ENCODE measurements at places on chromosomes 1 and 21. TPM values are rescaled to one million over a fixed set of nuclear protein-coding genes. Genes with fewer than 3 reads are reported as not detected.

GRCh38 chr1:29687601-29688244 lies 451.4 kb downstream of the PTPRU start:
- no peaks in the 10 kb centered on the region for H3K27me3 ChIP-seq
- no peak for DNase-seq
- no peaks in the 10 kb centered on the region for H3K36me3 ChIP-seq
- no peak overlapping the region for H3K4me3 ChIP-seq
- peaks cover 22% of the 10 kb centered on the region for H3K4me1 ChIP-seq
- H3K27ac ChIP-seq: no peak overlapping the region

DNA sequence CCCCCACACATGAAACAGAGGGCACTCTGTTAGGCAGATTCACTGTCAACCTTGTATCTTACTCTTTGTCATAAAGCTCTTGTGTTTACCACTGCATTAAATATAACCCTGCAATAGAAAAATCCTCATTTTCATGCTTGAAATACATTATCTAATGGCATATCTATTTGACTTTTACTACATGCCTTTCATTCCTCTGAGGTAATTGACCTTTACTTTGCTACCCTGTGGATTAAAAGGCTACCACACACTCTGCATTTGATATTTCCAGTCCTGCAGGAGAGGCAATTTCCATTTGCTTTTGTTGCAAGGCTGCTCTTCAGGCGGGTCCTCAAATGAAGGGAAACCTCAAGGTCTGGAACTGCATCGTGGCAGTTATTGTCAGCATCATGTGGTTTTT lies 238.0 kb downstream of the NTNG1 start:
- H3K4me1 ChIP-seq: no peaks in the 10 kb centered on the region
- H3K36me3 ChIP-seq: no peaks in the 10 kb centered on the region
- H3K27ac ChIP-seq: no peak overlapping the region

DNA sequence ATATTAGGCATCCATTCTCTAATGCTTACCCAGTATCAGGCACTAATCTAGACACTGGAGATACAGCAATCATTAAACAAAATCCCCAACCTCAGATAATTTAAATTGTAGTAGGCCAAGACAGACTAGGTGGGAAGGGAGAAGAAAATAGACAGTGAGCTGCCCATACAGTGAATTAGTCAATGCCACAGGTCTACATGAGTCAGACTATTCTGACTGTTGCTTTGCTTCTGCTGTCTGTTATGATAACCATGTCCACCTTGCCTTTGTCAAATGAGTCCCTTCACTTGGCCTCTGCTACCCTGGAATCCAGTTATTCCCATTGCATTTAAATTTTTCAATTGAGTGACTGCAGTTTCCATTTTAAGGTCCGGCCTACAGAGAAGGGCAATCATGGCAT lies 59.5 kb downstream of the PIK3R3 start:
- H3K4me1 ChIP-seq: no peaks in the 10 kb centered on the region
- H3K36me3 ChIP-seq: peaks cover 24% of the 10 kb centered on the region
- H3K4me3 ChIP-seq: no peak overlapping the region
- no peaks in the 10 kb centered on the region for H3K27me3 ChIP-seq

- no peak overlapping the region for H3K27ac ChIP-seq
- H3K4me1 ChIP-seq: peaks cover 9% of the 10 kb centered on the region
- H3K4me3 ChIP-seq: no peak overlapping the region
- H3K27me3 ChIP-seq: no peaks in the 10 kb centered on the region
Observed at GRCh38 chr1:230773396-230774033, 26.3 kb downstream of the CAPN9 start.

DNA sequence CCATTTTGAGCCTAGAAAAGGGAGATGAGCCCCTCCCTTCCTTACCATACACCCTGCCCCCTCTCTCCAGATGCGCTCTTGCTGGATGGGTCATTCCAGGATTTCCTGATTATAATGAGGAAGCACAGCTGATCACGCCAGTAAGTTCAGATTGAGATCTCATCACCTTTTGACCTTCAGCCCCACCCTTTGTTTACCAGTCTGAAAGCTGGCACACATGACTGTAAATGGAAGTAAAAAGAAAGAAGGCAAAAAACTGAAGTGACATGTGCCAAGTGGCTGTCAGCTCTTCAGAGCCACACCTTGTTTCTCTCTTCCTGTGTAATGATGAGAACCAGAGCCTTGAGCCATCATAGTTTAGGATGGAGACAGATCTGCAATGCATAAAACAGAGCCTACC lies 27.9 kb downstream of the S1PR1 start:
- DNase-seq: no peak
- H3K36me3 ChIP-seq: no peaks in the 10 kb centered on the region
- no peak overlapping the region for H3K27ac ChIP-seq
- H3K4me1 ChIP-seq: no peaks in the 10 kb centered on the region
- no peaks in the 10 kb centered on the region for H3K27me3 ChIP-seq
- no peak overlapping the region for H3K4me3 ChIP-seq

DNA sequence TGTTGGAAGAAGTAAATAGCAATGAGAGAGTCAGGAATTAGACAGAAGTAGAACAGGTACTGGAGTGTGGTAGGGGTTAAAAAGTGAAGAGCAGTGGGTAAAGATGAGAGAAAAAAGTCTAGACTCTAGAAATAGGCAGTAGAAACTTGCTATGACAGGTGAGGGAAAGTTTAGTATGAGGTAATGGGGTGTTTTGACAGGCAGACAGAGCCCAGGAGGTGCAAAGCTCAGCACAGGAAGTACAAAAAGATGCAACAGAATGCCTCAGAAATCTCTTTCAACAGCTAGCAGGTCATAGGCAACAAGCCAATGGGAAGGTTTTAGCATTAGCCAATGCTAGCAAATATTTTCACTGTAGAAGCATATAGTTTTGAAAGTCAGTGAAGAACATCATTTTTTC lies 319.1 kb upstream of the SGIP1 start:
- H3K4me3 ChIP-seq: no peak overlapping the region
- H3K4me1 ChIP-seq: no peaks in the 10 kb centered on the region
- H3K36me3 ChIP-seq: no peaks in the 10 kb centered on the region
- no peak for DNase-seq
- H3K27me3 ChIP-seq: no peaks in the 10 kb centered on the region

DNA sequence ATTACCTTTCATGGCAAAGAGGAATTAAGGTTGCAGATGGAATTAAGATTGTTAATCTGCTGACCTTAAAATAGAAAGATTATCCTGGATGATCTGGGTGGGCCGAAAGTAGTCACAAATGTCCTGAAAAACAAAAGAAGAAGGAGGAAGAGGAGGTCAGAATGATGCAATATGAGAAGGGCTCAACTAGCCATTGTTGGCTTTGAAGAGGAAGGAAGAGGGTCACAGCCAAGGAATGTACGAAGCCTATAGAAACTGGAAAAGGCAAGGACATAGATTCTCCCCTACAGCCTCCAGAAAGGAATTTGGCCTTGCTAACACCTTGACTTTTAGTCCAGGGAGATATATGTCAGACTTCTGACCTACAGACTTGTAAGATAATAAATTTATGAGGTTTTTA lies 39.4 kb upstream of the FMOD start:
- H3K4me1 ChIP-seq: no peaks in the 10 kb centered on the region
- no peaks in the 10 kb centered on the region for H3K36me3 ChIP-seq
- no peak overlapping the region for H3K27ac ChIP-seq
- no peak overlapping the region for H3K4me3 ChIP-seq
- no peak for DNase-seq

DNA sequence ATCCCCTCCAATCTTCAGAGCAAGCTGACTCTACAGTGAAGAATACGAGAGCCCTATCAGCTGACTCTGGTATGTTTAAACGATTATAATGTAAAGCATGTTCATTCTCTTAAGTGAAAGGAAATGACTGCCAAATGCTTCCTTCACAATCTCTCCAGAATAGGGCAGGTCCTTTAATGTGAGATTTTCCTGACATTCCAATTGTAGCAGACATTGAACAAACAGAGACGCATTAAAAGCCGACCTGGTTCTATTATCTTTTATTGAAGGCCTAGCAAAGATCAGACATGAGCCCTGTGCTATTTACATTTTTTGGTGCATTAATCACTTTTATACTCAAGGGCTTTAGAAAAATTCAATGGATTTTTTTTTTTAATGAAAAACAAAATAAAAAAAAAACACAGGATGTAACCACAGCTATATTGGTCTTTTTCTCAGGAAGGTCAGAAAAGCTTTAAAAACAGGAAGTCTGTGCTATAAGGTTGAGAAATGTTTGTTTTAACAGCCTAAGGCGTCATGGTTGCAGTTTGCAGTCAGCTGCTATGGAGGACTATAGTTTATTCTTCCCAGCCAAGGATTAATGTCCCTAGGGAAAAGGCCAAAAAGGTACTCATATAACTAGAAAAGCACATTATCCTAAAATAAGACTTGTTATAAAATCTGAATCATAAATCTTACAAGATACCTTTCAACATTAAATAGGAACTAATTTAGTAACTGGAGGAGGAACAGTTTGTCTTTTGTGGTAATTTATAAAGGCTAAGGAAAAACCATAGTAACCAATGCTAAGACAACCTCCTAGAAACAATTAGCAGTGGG lies 104.8 kb downstream of the RERE start:
- peak overlapping the region; percentile 50 for H3K27ac ChIP-seq
- peak; percentile 80 for DNase-seq
- peaks cover 11% of the 10 kb centered on the region for H3K4me1 ChIP-seq
- no peaks in the 10 kb centered on the region for H3K27me3 ChIP-seq
- no peaks in the 10 kb centered on the region for H3K36me3 ChIP-seq
- H3K4me3 ChIP-seq: no peak overlapping the region

DNA sequence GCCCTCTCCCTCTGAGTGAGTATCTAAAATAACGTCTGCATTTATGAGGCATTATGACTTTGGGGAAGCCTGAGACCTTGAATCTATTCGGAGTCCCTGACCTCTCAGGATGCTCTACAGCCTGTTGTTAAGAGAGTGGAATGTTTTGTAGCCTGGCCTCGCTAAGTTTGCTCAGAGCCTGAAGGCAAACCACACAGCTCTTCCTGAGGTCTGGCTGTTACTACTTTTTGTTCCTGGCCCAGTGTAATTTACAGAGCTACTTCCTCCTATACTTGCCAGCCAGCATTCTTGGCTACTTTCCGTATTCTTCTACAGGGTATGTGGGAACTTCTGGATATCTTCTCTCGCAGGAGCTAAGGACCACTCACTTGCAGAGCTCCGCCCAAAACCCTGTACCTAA lies 3.6 kb upstream of the ZMYM4 start:
- no peaks in the 10 kb centered on the region for H3K36me3 ChIP-seq
- H3K4me1 ChIP-seq: no peaks in the 10 kb centered on the region
- no peak overlapping the region for H3K27ac ChIP-seq
- DNase-seq: no peak
- H3K27me3 ChIP-seq: no peaks in the 10 kb centered on the region

DNA sequence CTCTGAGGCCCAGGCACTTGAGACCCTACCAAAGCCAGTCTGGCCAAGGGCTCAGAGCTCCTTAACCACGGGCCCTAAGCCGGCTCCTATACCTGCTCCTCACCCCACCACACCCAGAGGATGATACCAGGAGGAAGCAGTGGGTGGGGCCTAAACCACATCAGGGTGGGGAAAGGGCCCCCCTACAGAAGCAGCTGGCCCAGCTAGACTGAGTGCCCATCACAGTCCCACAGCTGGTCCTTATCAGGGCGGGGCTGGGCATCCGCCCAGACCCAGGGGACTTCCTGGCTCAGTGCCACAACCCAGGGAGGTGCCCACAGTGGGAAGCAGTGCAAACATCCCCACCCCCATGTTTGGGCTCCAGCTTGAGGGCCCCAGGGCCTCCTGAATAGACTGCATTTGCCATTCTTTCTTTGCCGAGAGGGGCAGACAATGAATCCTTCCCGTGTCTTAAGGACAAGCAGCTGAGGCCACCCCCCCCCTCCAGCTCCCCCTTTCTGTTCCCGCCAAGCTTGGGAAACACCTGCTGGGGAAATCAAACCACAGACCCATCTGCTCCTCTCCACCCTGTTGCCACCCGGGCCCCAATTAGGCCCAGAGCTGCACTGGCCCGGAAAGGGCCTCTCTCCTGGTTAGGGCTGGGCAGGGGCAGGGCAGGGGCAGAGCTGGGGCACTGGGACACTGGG lies 6.2 kb downstream of the E2F2 start:
- peaks cover 7% of the 10 kb centered on the region for H3K36me3 ChIP-seq
- peaks cover 22% of the 10 kb centered on the region for H3K4me1 ChIP-seq
- no peak for DNase-seq
- no peaks in the 10 kb centered on the region for H3K27me3 ChIP-seq
- H3K27ac ChIP-seq: no peak overlapping the region

DNA sequence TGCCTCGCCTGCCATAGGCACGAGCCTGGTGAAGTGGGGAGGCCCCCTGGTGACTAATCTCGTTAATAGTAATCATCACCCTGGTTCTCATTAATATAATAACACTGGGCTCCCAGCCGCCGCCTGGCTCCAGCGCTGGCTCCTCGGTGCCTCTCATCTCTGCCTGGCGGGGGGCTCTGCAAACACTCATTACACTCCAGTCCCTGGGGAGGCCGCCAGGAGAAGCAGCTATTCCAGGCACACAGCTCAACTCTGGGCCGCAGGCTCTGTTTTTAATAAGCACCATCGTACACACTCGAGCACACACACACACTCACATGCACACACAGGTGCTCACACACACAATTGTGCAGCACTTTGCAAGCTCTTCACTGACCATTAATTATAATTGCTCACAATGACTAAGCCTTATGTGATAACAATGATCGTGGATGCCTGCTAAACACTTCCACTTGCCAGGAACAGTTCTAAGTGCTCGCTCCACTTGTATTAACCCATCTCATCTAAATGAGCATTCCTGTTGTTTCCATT lies 52.2 kb downstream of the SDC3 start:
- H3K4me3 ChIP-seq: no peak overlapping the region
- peaks cover 39% of the 10 kb centered on the region for H3K4me1 ChIP-seq
- no peaks in the 10 kb centered on the region for H3K36me3 ChIP-seq
- no peaks in the 10 kb centered on the region for H3K27me3 ChIP-seq
- no peak for DNase-seq

CA6 gene
- total RNA-seq: not detected

GUK1 gene
- total RNA-seq: 315 TPM

LINGO4 gene
- 0.22 TPM for total RNA-seq

All from spinal cord (tissue), 10 donors.